Kidney (tissue), 22 donors: ENCODE measurements at places on chromosomes 11 and 22. TPM values are rescaled to one million over a fixed set of nuclear protein-coding genes. Genes with fewer than 3 reads are reported as not detected.
A peak's percentile ranks its signal among the peaks of the same experiment; 100 is the strongest.

The OR4D5 gene
- not detected for total RNA-seq

The TSPAN18 gene
- 38.1 TPM for total RNA-seq

The NECTIN1 gene
- total RNA-seq: 13.2 TPM

The TIGD3 gene
- total RNA-seq: 0.19 TPM

The NAV2 gene
- total RNA-seq: 37.7 TPM

The OR4D6 gene
- not detected for total RNA-seq

DNA sequence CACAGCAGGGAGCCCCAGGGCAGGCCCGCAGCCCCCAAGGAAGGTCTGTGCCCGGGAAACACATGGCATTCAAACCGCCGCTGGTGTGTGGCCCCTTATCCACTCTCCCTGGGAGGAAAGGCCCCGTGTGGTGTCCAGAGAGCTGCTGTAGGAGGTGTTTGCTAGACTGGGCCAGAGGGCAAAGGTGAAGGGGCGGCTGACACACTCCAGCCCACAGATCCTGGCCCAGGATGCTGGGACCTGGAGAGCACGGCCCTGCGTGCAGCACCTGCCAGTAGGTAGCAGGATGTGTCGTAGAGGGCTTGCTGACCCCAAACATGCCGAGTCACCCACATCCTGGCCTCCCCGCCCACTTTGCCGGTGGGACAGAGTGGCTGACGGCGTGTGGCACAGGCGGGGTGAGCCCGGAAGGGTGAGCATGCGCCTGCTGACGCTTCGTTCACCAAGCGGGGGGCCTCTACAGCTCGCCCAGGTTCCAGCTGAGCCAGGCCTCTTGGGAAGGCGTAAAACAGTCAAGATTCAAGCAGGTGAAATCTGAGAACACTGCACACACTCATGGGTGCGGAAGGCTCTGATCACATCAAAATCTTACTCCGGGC is 11.0 kb downstream of the OSBPL5 start:
- peak overlapping the region; percentile 22 for H3K27ac ChIP-seq
- peak; percentile 75 for DNase-seq
- peaks cover 27% of the 10 kb centered on the region for H3K4me1 ChIP-seq

DNA sequence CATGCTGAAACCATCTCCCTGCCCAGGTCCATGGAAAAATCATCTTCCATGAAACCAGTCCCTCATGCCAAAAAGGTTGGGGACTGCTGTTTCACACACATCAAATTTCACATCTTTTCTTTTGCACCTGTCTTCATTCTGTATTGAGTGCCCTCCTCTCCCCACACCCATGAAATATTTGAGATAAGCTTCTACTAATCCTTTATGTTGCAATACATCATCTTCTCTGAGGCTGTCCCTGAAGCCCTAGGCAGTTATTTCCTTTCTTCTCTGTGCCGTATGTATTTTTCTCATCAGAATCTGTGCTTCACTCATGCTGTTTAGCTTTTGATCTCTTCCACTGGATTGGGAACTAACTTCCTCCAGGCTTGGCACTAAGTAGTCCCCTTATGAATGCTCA is 40.0 kb upstream of the RRM1 start:
- H3K36me3 ChIP-seq: no peaks in the 10 kb centered on the region
- H3K27ac ChIP-seq: no peak overlapping the region
- H3K27me3 ChIP-seq: no peaks in the 10 kb centered on the region
- no peak overlapping the region for H3K4me3 ChIP-seq
- no peak for DNase-seq
- H3K4me1 ChIP-seq: no peaks in the 10 kb centered on the region

DNA sequence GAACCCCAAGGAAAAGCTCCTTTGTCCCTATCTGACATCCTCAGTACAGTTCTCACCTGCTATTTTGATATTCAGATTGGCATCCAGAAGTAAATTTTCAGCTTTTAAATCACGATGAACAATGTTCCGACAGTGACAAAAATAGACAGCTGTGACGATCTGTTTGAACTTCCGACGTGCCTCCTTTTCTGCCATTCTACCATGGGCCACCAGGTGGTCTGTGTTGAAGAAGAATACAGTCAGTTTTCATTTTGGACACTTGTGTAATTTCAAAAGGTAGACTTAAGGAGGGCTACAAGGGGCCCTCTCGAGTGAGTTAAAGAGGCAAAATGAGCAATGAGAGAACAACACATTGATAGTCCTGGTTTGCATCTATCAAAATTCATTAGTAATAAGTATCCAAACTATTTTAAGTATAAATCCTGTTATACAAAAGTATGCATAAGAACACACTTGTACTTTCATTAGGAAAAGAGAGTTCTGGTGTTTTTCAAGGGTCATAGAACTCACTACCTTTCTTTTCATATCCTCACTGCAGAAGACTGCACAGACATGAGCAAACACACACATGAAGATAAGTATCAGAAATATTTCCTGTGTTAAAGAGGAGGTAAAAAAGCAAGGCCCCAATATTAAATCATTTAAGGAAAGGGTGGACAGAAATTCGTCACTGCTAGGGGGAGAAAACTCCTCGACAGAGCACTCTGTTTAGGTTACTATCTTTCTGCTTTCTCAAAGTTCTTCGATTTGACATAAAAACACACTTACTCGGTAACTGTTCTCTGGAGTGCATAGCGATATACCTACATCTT is 89.9 kb upstream of the APOA1 start:
- no peak for DNase-seq
- H3K27ac ChIP-seq: no peak overlapping the region
- peaks cover 8% of the 10 kb centered on the region for H3K4me1 ChIP-seq
- no peak overlapping the region for H3K4me3 ChIP-seq
- no peaks in the 10 kb centered on the region for H3K27me3 ChIP-seq

DNA sequence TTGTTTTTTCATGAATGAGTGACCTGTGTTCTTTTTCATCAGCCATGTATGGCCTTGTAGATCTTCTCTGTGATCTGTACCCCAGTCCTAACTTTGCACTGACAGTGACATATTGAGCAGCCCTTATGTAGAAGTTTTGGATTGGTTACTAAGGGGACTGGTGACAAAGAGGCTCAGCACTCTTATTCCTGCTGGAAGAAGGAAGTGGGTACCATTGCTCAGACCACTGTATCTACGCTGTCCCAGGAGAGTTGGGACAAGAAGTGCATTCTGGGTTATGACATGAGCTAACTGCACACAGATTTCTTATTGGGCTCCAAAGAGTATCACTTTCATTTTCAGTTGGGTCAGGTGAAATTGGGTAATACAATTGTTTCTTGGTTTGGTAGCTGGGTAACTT is 107.8 kb upstream of the RASSF10 start:
- no peak for DNase-seq
- H3K27me3 ChIP-seq: no peaks in the 10 kb centered on the region
- H3K27ac ChIP-seq: no peak overlapping the region
- H3K4me1 ChIP-seq: no peaks in the 10 kb centered on the region
- no peak overlapping the region for H3K4me3 ChIP-seq
- H3K36me3 ChIP-seq: peaks cover 8% of the 10 kb centered on the region

DNA sequence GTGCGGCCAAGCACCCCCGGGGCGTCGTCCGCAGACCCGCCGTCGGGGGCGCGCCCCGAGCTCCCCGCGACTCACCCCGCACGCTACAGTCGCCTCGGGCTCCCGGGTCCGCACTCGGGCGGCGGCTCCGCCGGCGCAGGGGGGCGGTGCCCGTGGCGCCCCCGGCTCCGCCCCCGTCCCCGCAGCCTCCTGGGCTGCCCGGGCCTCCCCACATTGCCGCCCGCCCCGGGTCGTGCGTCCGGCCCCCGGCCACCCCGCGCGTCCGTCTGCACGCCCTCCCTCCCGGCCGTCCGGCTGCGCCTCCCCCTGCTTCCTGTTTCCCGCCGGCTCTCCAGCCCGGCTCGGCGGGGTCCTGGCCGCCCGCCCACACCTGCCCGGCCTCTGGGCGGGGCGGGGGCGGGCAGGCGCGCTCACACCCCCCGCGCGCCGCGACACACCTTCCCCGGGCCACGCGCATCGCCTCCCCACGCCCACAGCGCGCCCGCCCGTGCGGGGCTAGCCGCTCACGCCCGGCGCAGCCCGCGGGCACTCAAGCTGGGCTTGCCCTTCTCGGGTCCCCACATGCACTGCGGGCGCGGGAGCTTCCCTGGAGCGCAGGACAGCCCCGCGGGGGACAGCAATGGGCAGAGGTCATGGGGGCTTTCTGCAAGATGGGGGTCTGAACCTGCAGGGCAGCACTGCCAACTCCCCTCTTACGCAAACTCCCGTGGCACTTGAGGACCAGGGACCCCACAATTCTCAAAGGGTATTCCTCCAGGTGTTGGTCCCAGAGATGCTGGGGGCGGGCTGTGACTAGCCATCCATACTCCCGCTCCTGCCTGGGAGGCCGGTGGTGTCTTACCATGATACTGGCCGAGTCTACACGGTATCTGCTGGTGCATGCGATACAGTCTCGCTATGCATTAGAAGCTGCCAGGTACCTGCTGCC is at the start of gene CARD10:
Gene CARD10, minus strand, starts transcription at position 148 of the 928 bp plus-strand sequence. CDS start 215 bp downstream, outside the sequence.
- H3K27ac ChIP-seq: peak within 1 kb of the TSS; percentile 81
- H3K27me3 ChIP-seq: no peaks in the 10 kb centered on the region
- H3K4me1 ChIP-seq: no peaks in the 10 kb centered on the region
- H3K36me3 ChIP-seq: peaks cover 9% of the 10 kb centered on the region
- H3K4me3 ChIP-seq: peak within 1 kb of the TSS; percentile 67

DNA sequence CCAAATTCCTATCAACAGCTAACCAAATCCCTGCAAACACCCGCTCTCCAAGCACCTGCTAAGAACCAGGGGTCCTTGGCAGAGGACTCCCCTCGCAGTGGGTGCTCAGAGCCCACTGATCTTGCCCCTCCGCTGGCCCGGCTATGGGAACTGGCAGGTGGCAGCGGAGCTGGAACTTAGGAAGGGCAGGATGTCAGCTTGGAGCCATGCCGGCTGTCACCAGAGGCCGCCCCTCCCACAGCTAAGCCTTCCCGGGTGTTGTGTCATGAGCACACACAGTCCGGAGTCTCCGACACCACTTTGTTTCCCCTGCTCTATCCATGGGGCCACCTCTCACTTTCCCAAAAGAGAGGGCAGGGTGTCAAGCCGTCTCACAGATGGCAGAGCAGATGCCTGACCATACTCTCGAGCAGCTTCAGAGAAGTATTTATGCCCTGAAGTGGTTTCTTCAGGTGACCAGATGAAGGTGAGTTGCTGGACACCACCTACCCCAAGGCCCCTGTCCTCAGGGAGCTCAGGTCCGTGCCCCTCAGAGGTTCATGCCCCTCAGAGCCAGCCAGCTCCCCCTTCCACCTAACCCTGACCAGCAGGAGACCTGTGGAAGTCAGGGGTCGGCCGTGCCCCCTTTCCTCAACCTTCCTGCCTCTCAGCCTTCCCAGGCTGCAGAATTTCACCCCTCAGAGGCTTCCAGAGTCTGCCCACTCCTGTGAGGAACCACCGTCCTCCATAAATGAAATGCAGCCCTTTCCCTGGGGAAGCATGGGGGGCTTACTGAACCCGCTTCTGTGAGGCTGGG is 545.7 kb upstream of the B3GAT1 start:
- no peak for DNase-seq
- no peak overlapping the region for H3K4me3 ChIP-seq
- H3K27ac ChIP-seq: no peak overlapping the region
- no peaks in the 10 kb centered on the region for H3K4me1 ChIP-seq

- H3K4me3 ChIP-seq: no peak overlapping the region
- DNase-seq: no peak
- no peaks in the 10 kb centered on the region for H3K4me1 ChIP-seq
- no peaks in the 10 kb centered on the region for H3K27me3 ChIP-seq
- no peaks in the 10 kb centered on the region for H3K36me3 ChIP-seq
These were observed 93.8 kb upstream of the SESN3 start for GRCh38 chr11:95324826-95325225.

GRCh38 chr22:37990301-37990700 is 5.9 kb upstream of the SOX10 start:
- DNase-seq: no peak
- no peaks in the 10 kb centered on the region for H3K27me3 ChIP-seq
- H3K4me3 ChIP-seq: no peak overlapping the region
- no peaks in the 10 kb centered on the region for H3K4me1 ChIP-seq
- H3K36me3 ChIP-seq: no peaks in the 10 kb centered on the region

DNA sequence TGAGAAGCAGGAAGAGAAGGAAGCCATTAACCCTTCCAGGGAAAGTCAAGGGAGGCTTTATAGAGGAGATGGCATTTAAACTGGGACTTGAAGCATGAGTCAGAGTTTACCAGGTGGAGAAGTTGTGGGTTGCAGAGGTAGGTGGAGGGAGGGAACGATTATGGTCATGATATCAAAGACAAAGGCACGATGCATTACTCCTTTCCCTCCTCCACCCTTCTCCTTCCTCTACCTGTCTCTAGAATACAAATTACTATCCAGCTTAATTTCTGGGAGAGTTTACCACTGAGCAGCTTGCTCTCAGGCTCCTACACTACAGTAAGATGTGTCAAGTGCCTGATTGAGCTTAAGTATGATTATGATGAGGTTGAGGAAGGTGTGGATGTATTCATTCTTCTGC is 151.7 kb downstream of the NELL1 start:
- no peak overlapping the region for H3K27ac ChIP-seq
- H3K4me3 ChIP-seq: no peak overlapping the region
- no peaks in the 10 kb centered on the region for H3K36me3 ChIP-seq
- H3K4me1 ChIP-seq: no peaks in the 10 kb centered on the region

GRCh38 chr22:34490886-34491285 is 570.6 kb upstream of the LARGE1 start:
- no peaks in the 10 kb centered on the region for H3K27me3 ChIP-seq
- H3K27ac ChIP-seq: no peak overlapping the region
- DNase-seq: peak; percentile 46
- H3K4me3 ChIP-seq: no peak overlapping the region

GRCh38 chr11:398826-399225 is 4.8 kb downstream of the PKP3 start:
- no peak overlapping the region for H3K27ac ChIP-seq
- no peak overlapping the region for H3K4me3 ChIP-seq
- DNase-seq: no peak
- H3K27me3 ChIP-seq: no peaks in the 10 kb centered on the region
- no peaks in the 10 kb centered on the region for H3K4me1 ChIP-seq

- no peak overlapping the region for H3K4me3 ChIP-seq
- no peak for DNase-seq
- H3K27ac ChIP-seq: no peak overlapping the region
- H3K4me1 ChIP-seq: peaks cover 31% of the 10 kb centered on the region
These were observed 20.0 kb upstream of the TUB start for GRCh38 chr11:8060801-8061554.

DNA sequence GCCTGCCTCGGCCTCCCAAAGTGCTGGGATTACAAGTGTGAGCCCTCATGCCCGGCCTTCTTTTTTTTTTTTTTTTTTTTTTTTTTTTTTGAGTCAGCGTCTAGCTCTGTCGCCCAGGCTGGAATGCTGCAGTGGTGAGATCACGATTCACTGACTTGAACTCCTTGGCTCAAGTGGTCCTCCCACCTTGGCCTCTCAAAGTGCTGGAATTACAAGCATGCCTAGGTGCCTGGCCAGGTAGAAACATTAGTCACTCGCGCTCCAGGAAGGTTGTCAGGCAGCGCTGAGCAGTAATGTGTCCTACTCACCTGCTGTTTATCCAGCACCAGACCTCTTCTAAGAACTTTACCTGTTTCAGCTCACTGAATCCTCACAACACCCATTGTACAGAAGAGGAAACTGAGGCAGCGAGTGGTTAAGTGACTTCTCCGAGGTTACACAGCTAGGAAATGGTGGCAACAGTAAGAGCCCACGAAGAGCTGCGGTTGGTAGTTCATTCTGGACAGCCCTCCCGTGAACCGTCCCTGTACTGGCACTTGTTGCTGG is 496 bp upstream of the CST6 start:
- H3K4me1 ChIP-seq: no peaks in the 10 kb centered on the region
- peak; percentile 66 for DNase-seq
- H3K4me3 ChIP-seq: no peak overlapping the region
- H3K36me3 ChIP-seq: no peaks in the 10 kb centered on the region
- peaks cover 9% of the 10 kb centered on the region for H3K27me3 ChIP-seq
